ENCODE measurements at places on chromosomes 11 and 22.

DNA sequence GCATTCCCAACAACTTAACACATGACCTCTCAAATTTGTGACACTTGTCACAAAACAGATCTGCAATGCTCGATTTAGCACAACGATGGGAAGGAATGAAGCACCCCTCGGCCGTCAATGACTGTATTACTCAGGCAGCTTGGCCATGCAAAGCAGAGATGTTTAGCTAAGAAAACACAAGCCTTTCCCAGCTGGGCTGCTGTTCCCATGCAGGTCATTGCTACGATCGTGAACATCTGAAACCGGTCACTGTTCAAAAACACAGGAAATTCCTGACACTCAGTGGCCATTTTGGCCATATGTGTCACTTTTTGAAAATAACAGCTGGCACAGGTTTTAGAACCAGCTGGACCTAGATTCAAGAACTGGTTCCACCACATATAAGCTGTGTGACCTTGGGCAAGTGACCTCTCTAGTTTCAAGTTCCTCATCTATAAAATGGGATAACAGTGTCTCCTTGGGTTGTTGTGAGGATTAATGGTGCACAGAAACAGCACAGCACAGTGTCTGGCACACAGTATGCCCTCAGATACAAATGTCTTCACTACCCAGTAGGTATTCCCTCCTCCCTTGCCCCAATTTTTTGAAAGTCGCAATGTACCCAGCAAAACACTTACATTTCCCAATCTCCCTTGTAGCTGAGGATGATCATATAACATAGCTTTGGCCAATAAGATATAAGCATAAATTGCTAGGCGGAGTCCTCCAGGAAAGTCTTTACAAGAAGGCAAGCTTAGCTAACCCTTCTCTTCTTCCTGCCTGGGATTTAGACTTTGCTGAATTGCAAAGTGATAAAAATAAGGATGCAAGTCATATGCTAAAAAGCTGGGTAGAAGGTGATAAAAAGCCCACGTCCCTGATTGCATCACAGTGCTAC, 93.1 kb downstream of the C11orf58 start:
- no peak for DNase-seq

DNA sequence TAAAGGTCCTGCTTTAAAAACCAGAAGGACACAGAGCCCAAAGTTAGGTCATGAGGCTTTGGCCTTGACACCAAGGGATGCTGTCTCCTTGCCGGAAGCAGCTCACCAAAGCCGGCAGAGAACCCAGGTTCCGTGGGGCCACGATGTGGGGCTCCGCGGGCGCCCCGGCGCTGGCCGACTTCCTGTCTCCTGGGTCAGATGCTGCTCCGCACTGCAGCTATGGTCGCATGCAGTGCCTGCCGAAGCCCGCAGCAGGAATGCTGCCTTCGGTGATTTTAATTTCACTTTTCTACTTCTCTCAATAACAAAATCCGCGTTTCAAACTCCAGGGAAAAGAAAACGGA, 454 bp upstream of the OTUB1 start:
- DNase-seq, result peak; percentile 49

- no peak for DNase-seq
Measured at GRCh38 chr11:10899121-10899830, 41.4 kb upstream of the ZBED5 start.

DNA sequence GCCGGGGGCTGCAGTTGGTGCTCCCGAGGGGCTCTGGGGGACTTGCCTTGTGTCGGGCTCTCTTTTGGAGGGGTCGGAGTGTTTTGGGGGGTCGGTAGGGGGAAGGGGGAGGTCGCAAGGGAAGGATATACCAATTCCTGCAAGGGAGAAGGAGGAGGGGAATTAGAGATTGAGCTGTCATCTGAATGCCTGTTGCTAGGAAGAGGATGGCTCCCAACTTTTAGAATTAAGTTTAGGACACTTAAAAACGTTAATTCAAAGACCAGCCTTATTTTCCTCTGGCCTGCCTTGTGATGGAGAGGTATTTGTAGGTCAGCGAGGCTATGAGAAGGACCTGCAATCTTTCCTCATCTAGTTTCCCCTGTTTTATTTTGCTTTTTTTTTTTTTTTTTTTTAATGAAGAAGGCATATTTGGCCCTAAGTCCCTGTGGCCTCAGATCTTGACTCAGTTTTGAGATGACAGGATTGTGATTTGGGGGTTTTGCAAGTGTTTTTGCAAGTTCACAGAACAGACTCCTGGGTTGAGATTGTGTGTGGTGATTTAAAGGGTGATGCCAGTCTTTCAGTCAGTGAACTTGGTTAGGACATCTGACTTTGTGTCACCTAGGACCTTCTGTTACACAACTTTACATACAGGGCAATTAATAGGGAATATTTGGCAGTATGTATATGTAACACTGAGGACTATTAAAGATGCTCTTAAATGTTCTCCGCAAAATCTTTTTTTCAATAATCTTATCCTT, 672 bp downstream of the TMEM135 start:
- no peak for DNase-seq

DNA sequence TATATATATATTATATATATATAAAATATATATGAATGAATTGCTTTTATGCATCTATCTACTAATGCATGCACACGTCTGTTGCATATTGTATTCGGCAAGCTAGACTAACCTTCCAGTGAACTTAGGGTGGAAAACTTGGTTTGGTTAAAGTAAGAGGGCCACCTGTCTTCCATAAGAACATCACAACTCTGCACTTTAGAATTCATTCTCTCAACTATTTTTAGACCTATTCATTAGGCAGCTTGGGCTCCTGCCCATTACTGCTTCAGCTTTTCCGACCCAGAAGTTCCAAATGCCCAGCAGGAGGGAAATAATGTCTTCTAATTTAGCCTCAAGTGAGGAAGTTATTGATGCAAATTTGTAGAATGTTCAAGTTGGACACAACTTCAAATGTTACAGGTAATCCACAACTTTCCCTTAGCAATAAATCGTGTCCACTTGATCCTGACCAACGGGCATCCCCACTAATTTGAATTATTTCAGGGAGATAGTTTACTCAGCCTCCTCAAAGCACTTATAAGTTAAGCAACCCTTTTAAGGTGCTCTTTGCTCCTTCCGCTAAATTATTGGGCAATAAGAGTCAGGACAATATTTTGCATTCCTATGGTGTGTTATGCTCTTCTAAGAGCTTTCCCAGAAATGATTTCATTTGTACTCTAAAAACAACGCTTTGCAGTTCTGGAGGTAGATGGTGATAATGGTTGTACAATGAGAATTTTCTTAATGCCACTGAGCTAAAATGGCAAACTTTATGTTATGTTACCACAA, 132.3 kb downstream of the OPCML start:
- DNase-seq, result no peak

DNA sequence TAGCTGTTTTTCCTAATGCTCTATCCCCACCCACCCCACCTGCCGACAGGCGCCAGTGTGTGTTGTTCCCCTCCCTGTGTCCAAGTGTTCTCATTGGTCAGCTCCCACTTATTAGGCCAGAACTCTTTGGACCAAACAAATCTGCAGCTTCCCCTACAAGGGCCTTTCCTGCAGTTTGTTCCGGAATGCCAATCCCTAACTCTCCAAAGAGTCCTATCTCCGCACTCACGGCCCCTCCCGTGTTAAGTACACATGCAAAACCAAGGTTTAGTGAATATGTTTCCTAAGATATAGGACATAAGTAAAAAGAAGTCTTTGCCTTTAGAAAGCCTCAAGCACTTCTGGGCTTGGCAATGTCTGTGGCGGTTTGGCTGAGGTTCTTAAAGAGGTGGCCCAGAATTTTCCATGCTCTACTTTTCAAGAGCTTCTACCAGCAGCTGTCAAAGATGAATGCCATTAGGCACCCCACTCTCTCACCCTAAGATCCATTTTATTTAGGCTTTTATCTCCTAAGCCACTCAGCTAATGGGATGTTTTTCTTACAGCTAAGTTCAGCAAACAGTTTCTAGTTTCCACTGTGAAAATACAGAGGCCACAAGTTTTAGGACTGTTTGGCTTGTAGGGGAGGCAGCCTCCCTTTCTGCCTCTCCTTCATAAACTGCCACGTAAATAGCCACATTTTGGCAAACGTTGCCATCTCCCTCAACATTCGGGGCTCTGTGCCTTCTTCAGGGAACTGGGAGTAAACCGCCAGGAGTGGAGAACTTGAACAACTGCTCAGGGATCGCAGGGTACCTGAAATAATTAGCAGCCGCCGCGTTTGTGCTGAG, 1.6 kb downstream of the CD59 start:
- DNase-seq, result no peak

DNA sequence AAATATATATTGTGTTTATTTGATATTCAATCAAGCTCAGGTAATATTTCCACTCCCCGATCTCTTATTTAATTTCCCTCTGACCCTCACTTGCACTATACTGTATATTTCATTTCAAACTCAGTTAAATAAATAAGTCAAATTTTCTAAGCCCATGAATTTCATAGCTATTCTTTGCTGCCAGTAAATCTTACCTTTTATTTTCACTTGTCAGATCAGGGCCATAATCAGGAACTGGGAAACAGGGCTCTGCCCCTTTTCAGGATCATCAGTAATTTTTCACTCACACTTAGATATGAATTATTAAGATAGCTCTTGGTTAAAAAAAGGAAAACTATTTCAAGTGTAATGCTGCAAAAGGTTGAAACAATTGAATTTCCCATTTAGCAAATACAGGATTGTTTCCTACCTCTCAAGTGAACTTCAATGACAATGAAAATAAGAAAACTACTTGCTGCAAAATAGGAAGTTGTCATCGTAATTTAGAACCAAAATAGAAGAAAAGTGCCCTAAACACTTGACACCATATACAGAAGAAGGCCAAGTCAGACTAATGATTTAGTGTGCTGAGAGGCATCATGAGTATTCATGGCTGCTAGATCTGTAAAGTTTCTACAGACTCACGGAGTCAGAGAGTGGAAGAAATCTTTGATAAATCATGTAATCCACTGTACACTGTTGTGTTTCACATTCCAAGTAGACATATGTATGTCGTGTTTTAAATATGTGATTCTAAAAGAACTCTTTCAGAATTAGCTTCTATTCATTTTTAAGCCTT, 316.8 kb upstream of the CNTN5 start:
- no peak for DNase-seq

- no peak for DNase-seq
Measured at GRCh38 chr11:6142936-6143335, 27.2 kb downstream of the OR52B2 start.

DNA sequence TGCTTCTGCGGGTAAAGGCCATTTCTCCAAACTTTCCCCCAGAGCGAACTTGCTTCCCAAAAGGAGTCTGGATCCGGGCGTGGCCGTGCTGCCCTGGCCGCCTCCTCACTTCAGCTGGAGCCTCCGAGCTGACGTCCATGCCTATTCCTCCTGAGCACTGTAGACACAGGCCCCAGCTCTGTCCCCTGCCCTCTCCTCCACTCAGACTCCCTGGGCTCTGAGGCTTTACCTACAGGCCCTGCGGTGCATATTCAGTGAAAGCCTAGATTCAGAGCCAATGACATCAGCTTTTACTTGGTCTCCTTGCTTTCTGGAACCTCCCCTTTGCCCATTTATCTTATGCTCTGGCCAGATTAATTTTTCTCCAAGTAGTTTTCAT, 9.7 kb downstream of the LRP5 start:
- no peak for DNase-seq

GRCh38 chr11:27555264-27555663, 48.7 kb upstream of the LIN7C start:
- no peak for DNase-seq

DNA sequence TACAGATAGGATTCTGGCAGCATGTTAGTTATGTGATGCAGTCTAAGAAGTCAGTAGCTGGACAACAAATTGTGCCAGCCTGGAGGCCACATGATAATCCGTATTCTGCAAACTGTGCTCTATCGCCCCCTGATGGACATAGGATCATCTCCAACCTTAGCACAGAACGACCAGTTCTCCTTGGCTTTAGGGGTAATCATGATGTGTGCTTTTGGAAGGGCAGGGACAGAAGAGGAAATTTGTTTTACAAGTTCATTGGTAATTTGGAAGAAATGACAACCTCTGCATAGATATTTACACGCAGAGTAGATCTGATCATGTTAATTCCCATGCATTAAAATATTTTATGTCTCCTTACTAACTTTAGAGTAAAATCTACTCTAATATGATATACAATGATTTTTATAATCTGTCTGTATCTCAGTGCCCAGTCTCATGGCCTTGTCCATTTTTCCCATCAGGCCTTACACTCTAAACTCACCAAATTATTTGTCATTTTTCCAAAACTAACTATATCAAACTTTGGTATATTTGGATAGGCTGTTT, 12.1 kb downstream of the OR10D3 start:
- peak; percentile 8 for DNase-seq

GRCh38 chr22:28448625-28449024, 231.0 kb downstream of the TTC28 start:
- no peak for DNase-seq

GRCh38 chr22:47043835-47044721, 281.6 kb downstream of the TBC1D22A start:
- DNase-seq, result no peak

GRCh38 chr22:42581762-42582716, 28.3 kb downstream of the SERHL2 start:
- peak; percentile 81 for DNase-seq

GRCh38 chr11:122140500-122140899, 24.5 kb upstream of the BLID start:
- DNase-seq, result no peak

- DNase-seq, result no peak
Measured at GRCh38 chr11:15127341-15127740, 12.6 kb downstream of the INSC start.
